Upper lobe of left lung (tissue), 6 donors: ENCODE measurements at places on chromosomes 2 and 18. TPM values are rescaled to one million over a fixed set of nuclear protein-coding genes. Genes with fewer than 3 reads are reported as not detected.
A peak's percentile ranks its signal among the peaks of the same experiment; 100 is the strongest.

- DNase-seq: no peak
- no peaks in the 10 kb centered on the region for H3K36me3 ChIP-seq
- no peak overlapping the region for H3K4me3 ChIP-seq
- no peaks in the 10 kb centered on the region for H3K4me1 ChIP-seq
- H3K27me3 ChIP-seq: no peaks in the 10 kb centered on the region
- no peak overlapping the region for H3K27ac ChIP-seq
Measured at GRCh38 chr2:85369500-85369899, 14.9 kb downstream of the ELMOD3 start.

DNA sequence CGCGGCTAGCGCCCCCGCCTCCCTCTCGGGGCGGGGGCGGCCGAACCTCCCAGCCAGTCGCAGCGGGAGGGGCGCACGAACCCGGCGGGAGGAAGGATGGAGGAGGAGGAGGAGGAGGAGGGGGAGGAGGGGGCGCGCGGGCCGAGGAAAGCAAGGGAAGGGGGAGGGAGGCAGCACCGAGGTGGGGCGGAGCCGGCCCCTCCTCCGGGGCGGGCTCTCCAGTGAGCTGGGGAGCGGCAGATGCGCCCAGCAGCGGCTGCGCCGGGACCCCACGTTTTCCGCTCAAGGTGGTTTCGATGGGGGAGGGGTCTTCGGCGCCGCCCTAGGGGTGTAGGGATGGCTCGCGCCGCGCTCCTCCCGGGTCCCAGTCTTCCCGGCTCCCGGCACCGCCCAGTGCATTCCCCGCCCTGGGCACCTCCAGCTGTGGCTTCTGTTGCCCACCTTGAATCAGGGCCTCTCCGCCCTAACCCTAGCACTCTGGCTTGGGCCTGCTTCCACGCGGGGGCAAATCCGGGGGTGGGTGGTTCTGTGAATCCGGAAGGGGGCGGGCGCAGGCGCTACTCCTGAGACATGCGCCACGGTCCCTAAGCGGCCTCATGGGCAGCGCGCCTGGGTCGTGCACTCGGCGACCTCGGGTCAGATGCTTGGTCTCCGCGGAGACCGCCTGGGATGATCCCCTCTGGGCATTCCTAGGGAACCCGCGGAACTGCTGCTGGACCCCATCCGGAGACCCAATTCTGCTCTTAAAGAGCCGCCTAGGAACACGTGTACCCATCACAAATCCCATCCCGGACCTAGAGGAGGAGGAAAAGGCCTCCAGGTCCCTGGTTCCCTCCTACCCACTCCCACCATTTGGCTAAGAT lies at the start of gene FBXO41:
FBXO41 (minus strand) TSS at position 183 of the 863 bp plus-strand sequence. CDS start 14,848 bp downstream, outside the sequence.
- H3K27me3 ChIP-seq: no peaks in the 10 kb centered on the region
- H3K27ac ChIP-seq: no peak within 1 kb of the TSS
- peak; percentile 91 for DNase-seq
- no peaks in the 10 kb centered on the region for H3K36me3 ChIP-seq
- peaks cover 18% of the 10 kb centered on the region for H3K4me1 ChIP-seq
- peak within 1 kb of the TSS; percentile 71 for H3K4me3 ChIP-seq

The CHST10 gene
- total RNA-seq: 14.7 TPM

The RNU2-63P gene
- not detected for total RNA-seq

GRCh38 chr2:6054161-6054671 lies 362.0 kb downstream of the SOX11 start:
- H3K4me3 ChIP-seq: no peak overlapping the region
- H3K27ac ChIP-seq: no peak overlapping the region
- H3K4me1 ChIP-seq: no peaks in the 10 kb centered on the region
- H3K36me3 ChIP-seq: no peaks in the 10 kb centered on the region
- no peak for DNase-seq
- H3K27me3 ChIP-seq: no peaks in the 10 kb centered on the region

GRCh38 chr2:156017341-156017885 lies 315.1 kb downstream of the NR4A2 start:
- H3K27me3 ChIP-seq: no peaks in the 10 kb centered on the region
- H3K4me3 ChIP-seq: no peak overlapping the region
- no peaks in the 10 kb centered on the region for H3K36me3 ChIP-seq
- no peaks in the 10 kb centered on the region for H3K4me1 ChIP-seq
- DNase-seq: no peak

DNA sequence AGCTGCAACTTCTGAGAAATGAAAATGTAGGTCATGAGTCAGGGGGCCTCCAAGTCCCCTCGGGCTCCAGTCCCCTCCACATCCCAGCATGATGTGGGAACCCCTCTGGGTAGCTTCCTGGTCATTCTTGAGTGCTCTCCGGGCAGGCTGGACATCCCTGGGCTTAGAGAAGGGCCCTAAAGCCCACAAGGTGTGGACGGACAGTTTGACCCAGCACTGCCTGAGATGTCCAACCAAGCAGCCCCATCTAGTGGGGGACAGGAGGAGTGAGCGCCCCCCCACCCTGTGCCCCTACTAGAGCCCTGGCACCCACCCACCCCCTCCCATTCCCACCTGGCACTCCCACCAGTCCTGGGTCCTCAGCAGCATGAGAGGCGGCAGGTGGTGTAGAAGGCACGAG lies 46.0 kb downstream of the CYP27C1 start:
- DNase-seq: peak; percentile 13

- no peaks in the 10 kb centered on the region for H3K27me3 ChIP-seq
- H3K4me3 ChIP-seq: no peak overlapping the region
- no peak for DNase-seq
Measured at GRCh38 chr2:66217039-66217585, 217.8 kb upstream of the MEIS1 start.

The UGP2 gene
- total RNA-seq: 162 TPM

The MPP4 gene
- total RNA-seq: 0.13 TPM

GRCh38 chr2:222722327-222722946 lies 51.0 kb downstream of the MOGAT1 start:
- H3K4me1 ChIP-seq: no peaks in the 10 kb centered on the region
- H3K4me3 ChIP-seq: no peak overlapping the region

DNA sequence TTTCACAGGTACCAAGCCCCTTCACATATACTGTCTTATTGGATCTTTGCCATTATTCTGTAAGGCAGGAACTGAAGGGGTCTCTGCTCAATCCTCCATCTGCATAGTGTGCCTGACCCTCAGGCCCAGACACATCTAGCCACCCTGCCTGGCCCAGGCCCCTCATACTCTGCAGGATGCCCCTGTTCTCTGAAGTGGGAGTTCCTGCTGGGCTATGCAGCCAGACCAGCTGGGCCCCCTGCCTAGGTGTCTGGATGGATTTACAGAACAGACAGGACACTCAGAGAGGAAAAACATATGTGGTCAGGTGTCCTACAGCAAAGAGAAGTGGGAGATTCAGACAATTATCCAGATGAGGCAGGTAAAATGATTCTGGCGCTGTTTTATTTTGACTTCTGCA lies 42.0 kb downstream of the SLC4A5 start:
- DNase-seq: no peak
- H3K4me1 ChIP-seq: no peaks in the 10 kb centered on the region
- H3K27me3 ChIP-seq: no peaks in the 10 kb centered on the region
- H3K27ac ChIP-seq: no peak overlapping the region
- no peak overlapping the region for H3K4me3 ChIP-seq

GRCh38 chr18:30094556-30094955 lies 948.0 kb downstream of the DSC3 start:
- no peak for DNase-seq
- H3K36me3 ChIP-seq: no peaks in the 10 kb centered on the region
- H3K4me3 ChIP-seq: no peak overlapping the region
- no peaks in the 10 kb centered on the region for H3K27me3 ChIP-seq
- no peaks in the 10 kb centered on the region for H3K4me1 ChIP-seq
- H3K27ac ChIP-seq: no peak overlapping the region

The TMEM178A gene
- 6.1 TPM for total RNA-seq

GRCh38 chr2:198106621-198107385 lies 302.4 kb downstream of the PLCL1 start:
- no peak overlapping the region for H3K4me3 ChIP-seq
- no peaks in the 10 kb centered on the region for H3K27me3 ChIP-seq
- peak overlapping the region; percentile 24 for H3K27ac ChIP-seq

The AQP12B gene
- total RNA-seq: not detected

The OR6B3 gene
- total RNA-seq: not detected

DNA sequence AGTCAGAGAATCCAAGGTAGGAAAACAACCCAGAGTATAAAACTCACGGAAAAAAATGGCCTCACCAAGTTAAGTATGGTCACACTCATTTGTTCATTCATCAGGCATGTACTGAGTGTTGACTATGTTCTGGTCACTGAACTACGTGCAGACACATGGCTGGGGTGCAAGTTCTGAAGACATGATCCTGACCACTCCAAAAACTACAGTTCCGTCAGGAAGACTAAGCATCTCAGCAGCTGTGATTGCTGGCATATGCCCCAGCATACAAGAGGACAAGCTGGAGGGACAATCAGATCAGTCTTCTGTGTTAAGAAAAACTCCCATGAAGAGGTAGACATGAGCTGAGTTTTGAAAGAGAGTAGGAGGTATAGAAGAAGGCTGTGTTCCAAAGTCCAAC lies 72.8 kb downstream of the TCF4 start:
- DNase-seq: no peak
- H3K4me3 ChIP-seq: no peak overlapping the region
- peaks cover 5% of the 10 kb centered on the region for H3K4me1 ChIP-seq
